ENCODE measurements at places on chromosomes 4 and X. TPM values are rescaled to one million over a fixed set of nuclear protein-coding genes. Genes with fewer than 3 reads are reported as not detected.

RS1 gene
- total RNA-seq = not detected

CHST7 gene
- total RNA-seq = 5.0 TPM

HHIP gene
- total RNA-seq = 2.5 TPM

BEX3 gene
- 168 TPM for total RNA-seq

NAT8L gene
- total RNA-seq = 13.1 TPM

CFP gene
- 1.3 TPM for total RNA-seq

DMRTC1B gene
- 0.94 TPM for total RNA-seq

XAGE1A gene
- not detected for total RNA-seq

CXorf65 gene
- total RNA-seq = not detected

MED28 gene
- total RNA-seq = 43.5 TPM

KDR gene
- total RNA-seq = 10.6 TPM

MXD4 gene
- total RNA-seq = 32.9 TPM

PRDM8 gene
- total RNA-seq = 34.1 TPM
